ENCODE measurements at places on chromosomes 2 and 18. TPM values are rescaled to one million over a fixed set of nuclear protein-coding genes. Genes with fewer than 3 reads are reported as not detected.
A peak's percentile ranks its signal among the peaks of the same experiment; 100 is the strongest.

The LIMS2 gene
- not detected for polyA plus RNA-seq

The LONRF2 gene
- not detected for polyA plus RNA-seq

The ANKAR gene
- polyA plus RNA-seq, result 9.2 TPM

The LRPPRC gene
- polyA plus RNA-seq, result 28.8 TPM

The AKAIN1 gene
- polyA plus RNA-seq, result not detected

The LYPD6 gene
- polyA plus RNA-seq, result not detected

The FNDC4 gene
- polyA plus RNA-seq, result not detected

- peak overlapping the region; percentile 98 for H3K4me3 ChIP-seq
- peak overlapping the region; percentile 100 for H3K27ac ChIP-seq
- peak; percentile 60 for DNase-seq
- H3K4me1 ChIP-seq, result peaks cover 66% of the 10 kb centered on the region
- peaks cover 29% of the 10 kb centered on the region for H3K27me3 ChIP-seq
- peaks cover 3% of the 10 kb centered on the region for H3K36me3 ChIP-seq
Observed at GRCh38 chr2:207530160-207531031, 634 bp downstream of the CREB1 start.

DNA sequence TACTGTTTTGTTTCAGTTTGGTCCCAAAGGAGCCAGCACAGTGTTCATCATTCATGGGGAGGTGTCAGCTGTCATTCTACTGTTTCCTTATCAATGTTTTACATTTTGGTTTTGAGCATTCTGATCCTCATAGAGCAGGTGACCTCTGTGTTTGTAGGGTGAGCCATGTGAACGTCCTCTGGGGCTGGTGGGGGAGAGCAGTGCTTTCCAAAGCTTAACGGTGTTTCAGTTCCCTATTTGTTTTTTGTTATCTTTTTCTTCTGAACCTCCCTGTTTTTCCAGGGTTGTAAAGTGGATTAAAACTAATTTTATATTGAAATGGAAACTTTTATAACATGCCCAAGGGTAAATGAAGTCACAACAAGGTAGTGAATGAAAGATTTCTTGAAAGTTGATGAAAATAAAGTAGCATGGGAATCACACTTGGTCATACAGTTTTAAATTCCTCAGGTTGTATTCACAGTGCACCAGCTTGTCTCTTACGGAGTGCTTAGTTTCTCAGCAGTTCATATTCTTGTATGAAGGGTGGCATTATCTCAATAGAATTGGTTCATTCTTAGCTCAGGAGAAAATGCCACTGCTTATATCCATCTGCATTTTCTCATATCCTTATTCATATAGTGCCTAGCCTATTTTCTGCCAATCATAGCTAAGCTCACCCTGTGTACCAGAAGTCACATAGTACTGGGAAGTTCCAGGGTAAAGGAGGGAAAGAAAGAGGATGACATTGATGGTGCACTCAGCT lies 54.5 kb downstream of the MAP4K4 start:
- DNase-seq, result no peak
- no peak overlapping the region for H3K27ac ChIP-seq
- H3K27me3 ChIP-seq, result no peaks in the 10 kb centered on the region

DNA sequence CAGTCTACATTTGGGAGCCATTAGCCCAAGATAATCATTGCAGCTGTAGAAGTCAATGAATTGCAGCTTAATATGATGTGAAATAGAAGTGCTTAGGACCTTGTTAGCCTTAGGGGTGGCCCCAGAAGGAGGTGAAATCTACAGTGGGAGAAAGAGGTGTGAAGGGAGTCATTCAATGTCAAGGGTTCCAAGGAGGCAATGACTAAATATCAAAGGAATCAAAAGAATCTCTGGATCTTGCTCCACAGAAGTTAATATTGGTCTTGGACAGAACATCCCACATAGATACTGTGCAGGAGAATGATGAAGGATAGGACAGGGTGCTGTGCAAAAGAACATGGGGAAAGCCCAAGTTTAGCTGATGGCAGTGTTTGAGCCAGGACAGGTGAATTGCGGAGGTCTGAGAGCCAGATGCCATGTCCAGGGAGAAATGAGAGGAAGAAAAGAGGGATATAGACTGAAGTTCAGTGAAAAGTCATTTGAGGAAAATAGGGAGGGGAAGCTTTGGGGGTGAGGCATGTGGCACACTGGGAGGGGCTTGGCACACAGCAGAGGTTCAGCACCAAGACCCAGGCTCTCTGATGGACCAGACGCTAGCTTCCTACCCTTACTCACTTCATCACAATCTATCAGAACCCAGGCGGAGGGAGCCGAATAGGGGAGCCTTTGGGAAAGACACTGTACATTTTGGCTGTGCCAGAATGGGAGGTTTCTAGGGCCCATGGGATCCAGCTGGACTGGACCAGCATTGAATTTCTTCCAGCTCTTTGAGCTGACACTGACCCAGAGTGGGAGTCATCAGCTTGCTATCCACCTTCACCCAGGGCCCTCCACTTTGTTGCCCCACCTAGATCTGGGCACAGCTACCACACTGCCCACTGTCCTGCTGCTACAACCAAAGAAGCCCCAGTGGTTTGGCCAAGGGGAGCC lies 2.2 kb downstream of the IL1F10 start:
- peaks cover 3% of the 10 kb centered on the region for H3K27me3 ChIP-seq
- DNase-seq, result no peak
- H3K36me3 ChIP-seq, result no peaks in the 10 kb centered on the region
- H3K4me3 ChIP-seq, result no peak overlapping the region
- H3K27ac ChIP-seq, result no peak overlapping the region

- H3K4me3 ChIP-seq, result peak overlapping the region; percentile 60
- H3K4me1 ChIP-seq, result peaks cover 19% of the 10 kb centered on the region
- no peak for DNase-seq
- H3K27me3 ChIP-seq, result peaks cover 2% of the 10 kb centered on the region
- H3K27ac ChIP-seq, result peak overlapping the region; percentile 63
Observed at GRCh38 chr18:74407888-74408287, 49.2 kb downstream of the DIPK1C start.

DNA sequence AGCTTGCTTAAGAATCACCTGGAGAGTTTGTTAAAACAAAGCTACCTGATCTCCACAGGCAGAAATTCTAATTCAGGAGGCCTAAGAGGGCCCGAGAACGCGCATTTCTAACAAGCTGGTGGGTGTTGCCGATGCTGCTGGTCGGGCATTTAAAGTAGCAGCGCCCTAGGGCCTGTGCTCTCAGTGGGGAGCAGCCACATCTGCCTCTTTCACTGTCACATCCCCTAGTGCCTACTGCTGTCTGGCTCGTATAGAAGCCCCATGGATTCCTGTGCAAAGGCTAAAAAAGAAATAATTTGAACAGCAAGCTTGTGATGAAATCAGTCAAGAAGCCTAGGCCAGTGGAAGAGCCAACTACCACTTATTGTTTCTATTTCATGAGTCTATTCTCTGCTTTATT lies 126.7 kb upstream of the SMIM21 start:
- H3K4me1 ChIP-seq, result no peaks in the 10 kb centered on the region
- H3K27me3 ChIP-seq, result peaks cover 7% of the 10 kb centered on the region
- no peak for DNase-seq

DNA sequence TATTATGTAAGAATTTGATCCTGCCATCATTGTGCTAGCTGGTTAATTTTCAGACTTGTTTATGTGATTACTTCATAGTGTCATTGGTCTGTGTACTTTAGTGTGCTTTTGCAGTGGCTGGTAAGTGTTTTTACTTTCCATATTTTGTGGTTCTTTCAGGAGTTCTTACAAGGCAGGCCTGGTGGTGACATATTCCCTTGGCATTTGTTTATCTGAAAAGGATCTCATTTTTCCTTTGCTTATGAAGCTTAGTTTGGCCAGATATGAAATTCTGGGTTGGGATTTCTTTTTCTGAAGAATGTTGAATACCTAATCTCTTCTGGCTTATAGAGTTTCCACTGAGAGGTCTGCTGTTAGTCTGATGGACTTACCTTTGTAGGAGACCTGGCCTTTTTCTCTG lies 72.8 kb upstream of the MC4R start:
- H3K36me3 ChIP-seq, result no peaks in the 10 kb centered on the region
- H3K27me3 ChIP-seq, result no peaks in the 10 kb centered on the region
- H3K4me3 ChIP-seq, result no peak overlapping the region
- no peak for DNase-seq

GRCh38 chr2:200945395-200945729 lies 18.1 kb downstream of the ORC2 start:
- no peak overlapping the region for H3K27ac ChIP-seq
- DNase-seq, result no peak
- no peak overlapping the region for H3K4me3 ChIP-seq

DNA sequence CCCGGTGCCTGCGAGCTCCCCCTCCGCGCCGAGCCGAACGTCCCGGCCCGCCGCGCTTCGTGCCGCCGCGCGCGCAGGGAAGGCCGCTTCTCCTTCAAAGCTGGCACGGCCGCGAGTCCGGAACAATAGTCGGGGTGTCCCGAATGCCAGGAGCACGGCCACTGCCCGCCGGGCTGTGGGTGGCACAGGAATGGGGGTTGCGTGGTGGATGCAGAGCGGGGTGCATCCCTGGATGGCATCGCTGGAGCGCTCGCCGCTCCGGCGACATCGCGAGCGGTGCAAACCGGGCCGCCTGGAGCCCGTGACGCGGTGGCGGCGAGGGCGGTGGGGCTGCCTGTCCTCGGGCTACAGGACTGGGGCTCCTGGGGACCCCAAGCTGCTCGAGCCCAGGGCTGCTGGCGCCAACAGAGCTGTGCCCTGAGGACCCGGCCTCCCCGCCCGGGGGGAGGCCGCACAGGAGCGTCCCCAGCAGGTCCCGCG lies 1.1 kb upstream of the SATB2 start:
- H3K4me3 ChIP-seq, result peak overlapping the region; percentile 95
- H3K4me1 ChIP-seq, result peaks cover 22% of the 10 kb centered on the region
- peaks cover 35% of the 10 kb centered on the region for H3K27me3 ChIP-seq
- H3K27ac ChIP-seq, result no peak overlapping the region
- no peak for DNase-seq
- H3K36me3 ChIP-seq, result no peaks in the 10 kb centered on the region

DNA sequence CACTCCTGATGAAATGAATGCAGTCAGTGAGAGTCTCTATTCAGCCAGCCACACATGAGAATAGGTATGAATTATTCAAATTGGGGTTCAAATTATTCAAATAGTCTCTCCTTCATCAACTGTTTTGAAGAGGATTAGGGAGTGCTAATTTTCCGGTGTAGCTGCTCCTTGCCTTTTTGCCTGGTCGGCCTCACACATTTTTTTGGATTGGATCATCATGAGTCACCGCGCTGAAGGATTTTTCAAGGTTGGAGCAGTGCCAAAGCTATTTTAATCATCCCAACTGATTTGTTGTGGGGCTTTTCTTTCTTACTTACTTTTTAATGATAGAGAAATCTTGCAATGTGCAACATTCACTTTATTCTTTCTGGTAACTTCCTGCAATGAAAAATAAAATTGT lies 2.4 kb upstream of the DTNA start:
- no peaks in the 10 kb centered on the region for H3K4me1 ChIP-seq
- peaks cover 10% of the 10 kb centered on the region for H3K27me3 ChIP-seq
- H3K36me3 ChIP-seq, result no peaks in the 10 kb centered on the region
- H3K4me3 ChIP-seq, result no peak overlapping the region
- no peak for DNase-seq
- H3K27ac ChIP-seq, result no peak overlapping the region

DNA sequence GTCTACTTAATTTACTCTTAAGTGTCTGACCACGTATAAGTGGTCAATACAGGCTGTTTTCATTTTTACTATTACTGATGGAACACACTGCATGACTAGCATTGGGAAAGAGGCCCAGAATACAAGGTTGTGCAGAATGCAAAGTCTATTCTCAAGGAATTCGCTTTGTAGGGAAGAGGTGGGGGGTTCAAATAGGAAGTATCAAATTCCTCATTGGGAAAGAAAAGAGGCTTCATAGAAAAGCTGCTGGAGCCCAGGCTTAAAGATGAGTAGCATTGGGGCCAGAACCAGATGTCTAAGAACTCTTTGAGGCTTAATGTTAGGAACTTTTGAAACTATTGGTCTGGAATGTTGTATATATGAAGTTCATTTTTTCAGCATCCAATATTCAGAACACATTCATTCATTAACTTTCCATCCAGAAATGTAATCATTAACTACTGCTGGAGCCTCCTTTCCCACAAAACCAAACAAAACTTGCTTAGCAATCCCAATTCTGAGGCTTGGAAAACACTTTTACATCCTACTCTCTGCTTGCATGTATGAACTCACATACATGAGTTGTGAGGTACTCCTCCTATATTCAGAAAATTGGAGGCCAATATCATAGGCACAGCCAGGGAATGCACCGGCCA lies 994 bp upstream of the LRATD1 start:
- H3K36me3 ChIP-seq, result peaks cover 7% of the 10 kb centered on the region
- H3K27me3 ChIP-seq, result peaks cover 14% of the 10 kb centered on the region
- H3K27ac ChIP-seq, result no peak overlapping the region
- no peak for DNase-seq
- no peak overlapping the region for H3K4me3 ChIP-seq

DNA sequence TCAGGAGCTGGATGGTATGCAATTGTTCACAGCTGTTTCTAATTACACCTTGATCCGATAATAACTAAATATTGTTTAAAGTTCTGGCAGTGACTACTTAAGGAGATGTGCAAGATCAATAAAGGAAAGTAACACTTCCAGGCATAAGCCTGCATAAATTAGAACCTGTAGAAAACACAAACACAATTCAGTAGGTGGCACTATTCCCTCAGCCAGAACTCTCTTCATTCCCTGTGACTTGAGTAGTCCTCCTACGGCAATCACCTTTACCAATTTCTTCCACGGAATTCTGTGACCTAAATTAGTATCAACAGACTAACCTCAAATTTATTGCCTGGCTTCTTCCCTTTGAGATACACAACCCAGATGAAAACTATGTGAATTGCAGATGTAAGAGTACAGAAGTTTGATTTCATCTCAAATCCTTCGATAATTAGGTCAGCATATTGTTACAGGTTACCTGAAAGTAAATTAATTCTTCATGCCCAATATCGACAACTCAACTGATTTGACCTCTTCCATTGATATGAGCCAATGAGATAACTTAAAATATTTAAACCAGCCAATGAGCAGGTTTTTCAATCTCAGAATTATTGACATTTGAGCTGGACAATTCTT lies 137.8 kb downstream of the PID1 start:
- H3K27ac ChIP-seq, result no peak overlapping the region
- no peak overlapping the region for H3K4me3 ChIP-seq
- H3K27me3 ChIP-seq, result no peaks in the 10 kb centered on the region
- no peaks in the 10 kb centered on the region for H3K4me1 ChIP-seq

- H3K36me3 ChIP-seq, result no peaks in the 10 kb centered on the region
- DNase-seq, result no peak
- no peaks in the 10 kb centered on the region for H3K4me1 ChIP-seq
- no peak overlapping the region for H3K27ac ChIP-seq
Observed at GRCh38 chr2:157922336-157922735, 46.2 kb upstream of the ACVR1 start.

DNA sequence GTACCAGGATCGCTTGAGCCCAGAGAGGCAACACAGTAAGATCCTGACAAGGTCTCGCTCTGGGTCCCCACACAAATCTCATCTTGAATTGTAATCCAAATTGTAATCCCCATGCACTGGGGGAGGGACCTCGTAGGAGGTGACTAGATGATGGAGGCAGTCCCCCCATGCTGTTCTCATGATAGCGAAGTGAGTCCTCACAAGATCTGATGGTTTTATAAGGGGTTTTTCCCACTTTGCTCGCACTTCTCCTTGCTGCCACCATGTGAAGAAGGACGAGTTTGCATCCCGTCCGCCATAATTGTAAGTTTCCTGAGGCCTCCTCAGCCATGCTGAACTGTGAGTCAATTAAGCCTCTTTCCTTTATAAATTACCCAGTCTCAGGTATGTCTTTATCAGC lies 46.0 kb upstream of the SERTAD2 start:
- DNase-seq, result no peak
- peaks cover 2% of the 10 kb centered on the region for H3K4me1 ChIP-seq
- H3K36me3 ChIP-seq, result peaks cover 4% of the 10 kb centered on the region
- H3K4me3 ChIP-seq, result no peak overlapping the region
- no peaks in the 10 kb centered on the region for H3K27me3 ChIP-seq
- H3K27ac ChIP-seq, result no peak overlapping the region
